ENCODE measurements at places on chromosomes 3 and 15.

GRCh38 chr3:116265320-116265695 is 180.0 kb downstream of the LSAMP start:
- H3K27ac ChIP-seq: no peak overlapping the region
- H3K36me3 ChIP-seq: no peaks in the 10 kb centered on the region
- H3K4me1 ChIP-seq: no peaks in the 10 kb centered on the region
- H3K27me3 ChIP-seq: no peaks in the 10 kb centered on the region
- DNase-seq: no peak
- no peak overlapping the region for H3K4me3 ChIP-seq

- no peaks in the 10 kb centered on the region for H3K36me3 ChIP-seq
- H3K4me3 ChIP-seq: no peak overlapping the region
- peak overlapping the region; percentile 34 for H3K27ac ChIP-seq
- no peak for DNase-seq
Measured at GRCh38 chr3:187983484-187984124, 170.4 kb upstream of the LPP start.

DNA sequence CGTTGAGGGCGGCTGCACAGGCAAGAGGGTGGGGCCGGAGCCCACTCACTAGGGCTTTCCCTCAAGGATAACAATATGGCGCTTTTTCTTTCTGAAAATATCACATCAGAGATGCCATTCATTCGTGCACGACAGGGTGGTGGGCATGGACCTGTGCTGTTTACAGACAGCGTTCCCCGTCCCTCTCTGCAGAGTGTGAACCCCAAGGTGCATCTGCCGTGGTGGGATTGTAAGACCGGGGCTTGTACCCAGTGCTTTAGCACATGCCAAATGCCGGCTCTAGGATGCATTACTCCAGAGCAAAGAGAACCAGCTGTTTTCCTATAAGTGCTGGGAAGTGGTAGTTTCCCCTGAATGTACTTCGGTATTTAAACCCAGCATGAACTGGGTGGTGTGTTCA is 37.0 kb downstream of the CHDH start:
- no peak overlapping the region for H3K27ac ChIP-seq
- H3K4me1 ChIP-seq: no peaks in the 10 kb centered on the region
- no peaks in the 10 kb centered on the region for H3K36me3 ChIP-seq
- H3K4me3 ChIP-seq: no peak overlapping the region
- DNase-seq: no peak
- no peaks in the 10 kb centered on the region for H3K27me3 ChIP-seq

DNA sequence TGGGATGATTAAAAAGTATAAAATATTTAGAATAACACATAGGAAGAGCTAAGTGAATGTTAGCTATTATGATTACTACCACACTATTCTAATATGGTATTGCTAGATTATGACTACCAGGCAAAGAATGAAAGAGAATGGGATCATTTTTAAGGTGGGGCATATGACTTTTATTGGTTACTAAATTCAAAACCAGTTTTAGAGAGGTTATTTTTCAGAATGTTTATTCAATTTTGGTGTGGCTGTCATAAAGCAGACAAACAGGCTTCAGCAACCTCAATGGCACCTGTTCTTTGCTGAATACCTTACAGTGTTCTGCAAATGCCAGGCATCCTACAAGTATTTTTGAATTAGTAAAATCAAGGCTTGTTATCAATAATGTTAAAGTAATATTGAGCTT is 12.8 kb downstream of the SPTSSB start:
- H3K27ac ChIP-seq: no peak overlapping the region
- H3K36me3 ChIP-seq: no peaks in the 10 kb centered on the region
- no peak overlapping the region for H3K4me3 ChIP-seq
- DNase-seq: no peak
- no peaks in the 10 kb centered on the region for H3K4me1 ChIP-seq
- no peaks in the 10 kb centered on the region for H3K27me3 ChIP-seq

DNA sequence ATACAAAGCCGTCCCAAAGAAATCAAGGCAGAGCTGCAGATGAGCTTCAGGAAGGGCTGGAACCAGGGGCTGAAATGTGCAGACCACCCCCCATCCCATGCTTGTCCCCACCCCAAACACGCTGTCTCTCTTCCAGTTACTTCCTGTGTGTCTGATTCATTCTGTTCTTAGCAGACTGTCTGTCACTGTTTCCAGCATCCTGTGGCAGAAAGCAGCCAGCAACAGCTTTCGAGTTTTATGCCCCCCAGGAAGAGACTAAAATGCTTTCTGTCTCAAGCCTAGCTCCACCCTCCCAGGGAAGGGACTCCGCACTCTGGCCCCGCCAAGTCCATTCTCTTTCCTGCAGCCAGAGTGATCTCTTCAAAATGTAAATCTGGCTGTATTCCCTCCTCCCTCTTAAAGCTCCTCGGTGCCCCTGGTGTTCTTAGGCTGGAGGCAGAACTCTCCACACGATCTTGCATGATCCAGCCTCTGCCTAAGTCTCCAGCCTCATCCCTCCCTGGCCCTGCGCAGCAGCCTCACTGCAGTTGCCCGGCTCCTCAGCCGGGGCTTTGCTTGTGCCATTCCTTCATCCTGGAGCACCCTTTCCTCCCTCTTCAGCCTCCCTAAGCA is 41.5 kb downstream of the HRH1 start:
- H3K27me3 ChIP-seq: peaks cover 6% of the 10 kb centered on the region
- H3K36me3 ChIP-seq: no peaks in the 10 kb centered on the region
- H3K4me3 ChIP-seq: no peak overlapping the region
- DNase-seq: no peak
- H3K27ac ChIP-seq: no peak overlapping the region

GRCh38 chr15:70254311-70254869 is 156.7 kb upstream of the TLE3 start:
- H3K27me3 ChIP-seq: no peaks in the 10 kb centered on the region
- no peak overlapping the region for H3K27ac ChIP-seq
- H3K4me3 ChIP-seq: no peak overlapping the region
- H3K4me1 ChIP-seq: peaks cover 43% of the 10 kb centered on the region

- H3K36me3 ChIP-seq: no peaks in the 10 kb centered on the region
- H3K4me3 ChIP-seq: no peak overlapping the region
- no peaks in the 10 kb centered on the region for H3K4me1 ChIP-seq
- no peak for DNase-seq
- H3K27me3 ChIP-seq: no peaks in the 10 kb centered on the region
Measured at GRCh38 chr3:172285844-172286243, 162.4 kb downstream of the GHSR start.

DNA sequence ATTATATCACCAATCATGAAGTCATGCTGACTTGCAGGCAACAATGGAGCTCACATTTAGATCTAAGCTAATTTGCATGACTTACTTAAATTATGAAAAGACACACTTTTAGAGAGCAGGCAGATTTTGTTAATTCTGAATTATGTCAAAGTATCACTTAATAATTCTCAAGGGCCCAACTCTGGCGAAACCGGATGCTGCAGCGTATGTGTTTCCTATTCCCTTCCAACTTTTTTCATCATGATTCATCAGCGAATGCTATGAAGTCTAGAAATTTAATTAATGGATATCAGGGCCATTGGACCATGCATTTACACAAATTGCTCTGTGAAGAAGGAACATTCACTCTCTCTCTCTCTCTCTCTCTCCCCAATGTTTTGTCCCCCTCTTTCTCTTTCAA is 63.5 kb upstream of the GOLGA8A start:
- no peaks in the 10 kb centered on the region for H3K36me3 ChIP-seq
- no peak overlapping the region for H3K27ac ChIP-seq
- H3K4me1 ChIP-seq: no peaks in the 10 kb centered on the region
- no peaks in the 10 kb centered on the region for H3K27me3 ChIP-seq

GRCh38 chr3:102179326-102180177 is 255.3 kb upstream of the ZPLD1 start:
- no peaks in the 10 kb centered on the region for H3K36me3 ChIP-seq
- H3K27me3 ChIP-seq: no peaks in the 10 kb centered on the region
- no peak overlapping the region for H3K4me3 ChIP-seq
- no peaks in the 10 kb centered on the region for H3K4me1 ChIP-seq
- no peak for DNase-seq

DNA sequence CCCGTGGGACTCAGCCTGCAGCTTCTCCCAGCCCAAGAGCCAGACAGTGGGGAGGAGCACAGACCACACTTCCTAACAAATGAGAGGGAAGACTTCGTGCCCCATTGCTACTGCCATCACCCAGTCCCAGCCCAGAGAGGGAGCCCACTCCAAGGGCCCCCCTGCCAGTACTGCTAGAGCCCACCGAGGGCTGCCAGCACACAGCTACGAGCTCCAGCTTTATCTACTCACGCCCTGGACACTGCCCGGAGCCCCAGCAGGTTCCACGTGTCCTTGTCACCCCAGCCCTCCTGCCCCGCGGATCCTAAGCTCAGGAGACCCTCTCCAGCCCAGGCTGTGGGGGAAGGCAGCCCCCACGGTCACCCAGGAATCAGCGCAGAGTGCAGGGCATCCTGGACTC is 1.9 kb downstream of the GOLGA8A start:
- no peak overlapping the region for H3K27ac ChIP-seq
- no peaks in the 10 kb centered on the region for H3K36me3 ChIP-seq
- H3K4me3 ChIP-seq: no peak overlapping the region
- no peaks in the 10 kb centered on the region for H3K27me3 ChIP-seq

- no peak overlapping the region for H3K27ac ChIP-seq
- no peaks in the 10 kb centered on the region for H3K27me3 ChIP-seq
- H3K4me1 ChIP-seq: no peaks in the 10 kb centered on the region
- no peak for DNase-seq
Measured at GRCh38 chr3:182485301-182485700, 308.0 kb upstream of the ATP11B start.

- H3K4me3 ChIP-seq: no peak overlapping the region
- H3K27me3 ChIP-seq: no peaks in the 10 kb centered on the region
- H3K36me3 ChIP-seq: no peaks in the 10 kb centered on the region
- DNase-seq: no peak
- H3K4me1 ChIP-seq: peaks cover 6% of the 10 kb centered on the region
Measured at GRCh38 chr3:134998855-134999254, 203.8 kb downstream of the EPHB1 start.

GRCh38 chr3:136346486-136346885 is 96.3 kb downstream of the PCCB start:
- H3K27me3 ChIP-seq: no peaks in the 10 kb centered on the region

GRCh38 chr3:13166243-13167063 is 93.2 kb upstream of the IQSEC1 start:
- no peaks in the 10 kb centered on the region for H3K4me1 ChIP-seq
- no peak overlapping the region for H3K4me3 ChIP-seq
- no peaks in the 10 kb centered on the region for H3K27me3 ChIP-seq
- no peak for DNase-seq
- H3K27ac ChIP-seq: no peak overlapping the region

GRCh38 chr15:37130356-37130755 is 30.0 kb upstream of the MEIS2 start:
- peaks cover 4% of the 10 kb centered on the region for H3K27me3 ChIP-seq
- H3K27ac ChIP-seq: no peak overlapping the region
- no peak for DNase-seq
- H3K36me3 ChIP-seq: no peaks in the 10 kb centered on the region
- no peak overlapping the region for H3K4me3 ChIP-seq

Data from DND-41 (cell line).